Omental fat pad (tissue), 4 donors: ENCODE measurements at places on chromosomes 6 and 20.

GRCh38 chr20:11453430-11453829 lies 464.3 kb upstream of the BTBD3 start:
- DNase-seq = no peak

DNA sequence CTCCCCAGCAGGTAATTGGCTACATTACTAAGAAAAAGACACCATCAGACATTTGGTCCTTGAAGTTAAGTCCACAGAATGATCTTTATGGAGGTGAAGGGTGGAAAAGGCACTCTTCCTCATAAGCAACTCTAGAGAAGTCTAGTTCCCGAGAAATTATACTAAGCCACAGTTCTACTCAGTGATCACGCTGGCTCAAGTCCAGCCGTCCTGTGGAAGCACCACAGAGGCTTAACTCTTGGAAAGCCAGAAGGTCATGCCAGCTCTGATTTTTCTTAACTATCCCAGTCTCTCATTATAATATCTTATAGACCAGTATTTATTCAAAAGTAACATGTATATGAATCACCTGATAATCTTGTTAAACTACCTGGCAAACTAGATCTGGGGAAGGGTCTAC lies 258.5 kb downstream of the EYA4 start:
- DNase-seq = no peak

DNA sequence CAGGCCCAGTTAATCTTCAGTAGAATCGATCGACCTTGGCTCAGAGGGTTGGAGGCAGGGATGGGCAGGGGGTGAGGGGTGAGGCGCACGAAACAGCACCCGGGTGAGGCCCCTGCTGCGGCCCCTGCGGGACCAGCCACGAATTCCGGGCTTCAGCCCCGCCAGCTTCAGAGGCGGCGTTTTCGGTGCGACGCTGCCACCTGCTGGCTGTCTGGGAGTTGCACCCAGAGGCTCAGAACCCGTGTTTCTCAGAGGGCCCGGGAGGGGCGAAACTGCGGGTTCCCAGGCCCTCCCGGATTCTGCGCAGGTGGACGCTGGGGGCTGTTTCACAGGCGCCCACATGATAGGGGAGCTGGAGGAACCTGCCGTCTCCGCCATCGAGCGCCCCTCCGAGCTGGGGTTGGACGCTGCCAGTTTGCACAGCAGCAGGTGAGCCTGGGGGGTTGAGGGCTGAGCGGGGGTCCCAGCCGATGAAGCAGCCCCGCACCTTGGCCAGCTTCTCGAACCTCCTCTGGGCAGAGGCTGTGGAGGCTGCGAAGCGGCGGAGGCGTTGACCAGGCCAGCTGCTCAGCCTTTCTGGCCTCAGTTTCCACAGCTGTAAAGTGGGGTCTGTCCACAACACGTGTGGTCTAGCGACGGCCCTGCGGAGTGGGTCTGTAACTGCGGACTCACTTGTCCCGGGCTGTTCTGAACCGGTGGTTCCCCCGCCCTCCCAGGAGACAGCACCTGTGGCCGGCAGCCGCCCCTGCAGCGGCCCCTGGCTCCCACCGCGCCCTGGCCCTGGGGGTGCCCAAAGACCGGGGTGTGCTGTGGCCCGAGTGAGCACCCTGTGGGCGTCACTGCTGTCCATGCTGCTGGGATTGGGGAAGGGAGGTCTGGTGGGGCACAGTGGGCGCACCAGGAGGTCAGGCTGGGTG lies 2.5 kb upstream of the BHLHE23 start:
- DNase-seq = peak; percentile 59

- DNase-seq = no peak
Measured at GRCh38 chr20:58710481-58711265, 18.1 kb downstream of the NPEPL1 start.

GRCh38 chr20:42218621-42219374 lies 600.6 kb upstream of the CHD6 start:
- no peak for DNase-seq

DNA sequence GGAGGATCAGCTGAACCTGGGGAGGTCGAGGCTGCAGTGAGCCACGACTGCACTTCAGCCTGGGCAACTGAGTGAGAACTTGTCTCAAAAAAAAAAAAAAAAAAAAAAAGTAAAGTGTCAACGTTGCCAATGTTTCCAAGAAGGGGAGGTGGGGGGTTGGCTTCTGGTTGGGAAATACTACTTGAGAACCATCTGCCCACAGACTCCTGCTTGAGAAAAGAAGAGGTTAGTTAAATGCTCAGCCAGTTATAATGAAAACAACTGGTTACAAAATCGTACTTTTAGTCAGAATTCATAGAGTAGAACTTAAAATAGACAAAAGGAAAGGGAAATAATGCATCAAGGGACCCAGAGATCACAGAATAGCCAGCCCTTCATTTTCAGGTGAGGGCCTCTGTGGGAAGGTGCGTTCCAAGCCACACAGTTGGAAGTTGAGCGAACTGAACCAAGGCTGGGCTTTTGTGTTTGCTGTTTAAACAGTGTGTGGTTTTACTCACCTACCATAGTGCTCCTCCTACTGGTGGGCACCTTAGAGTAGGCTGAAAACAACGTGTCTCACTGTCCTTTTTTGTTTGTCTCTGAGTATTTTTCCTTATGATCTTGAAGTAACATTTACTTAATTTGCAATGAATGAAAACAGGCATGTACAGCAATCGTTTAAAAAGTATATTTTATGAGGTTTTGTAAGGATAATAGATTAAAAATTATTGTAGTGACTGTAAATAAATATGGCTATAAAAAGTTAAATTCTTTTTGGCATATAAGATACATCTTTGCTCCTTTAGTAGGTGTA lies 200.7 kb downstream of the BCAS1 start:
- no peak for DNase-seq

GRCh38 chr6:166449641-166450040 lies 66.9 kb upstream of the MPC1 start:
- DNase-seq = no peak
